ENCODE measurements at places on chromosomes 11 and 22.

DNA sequence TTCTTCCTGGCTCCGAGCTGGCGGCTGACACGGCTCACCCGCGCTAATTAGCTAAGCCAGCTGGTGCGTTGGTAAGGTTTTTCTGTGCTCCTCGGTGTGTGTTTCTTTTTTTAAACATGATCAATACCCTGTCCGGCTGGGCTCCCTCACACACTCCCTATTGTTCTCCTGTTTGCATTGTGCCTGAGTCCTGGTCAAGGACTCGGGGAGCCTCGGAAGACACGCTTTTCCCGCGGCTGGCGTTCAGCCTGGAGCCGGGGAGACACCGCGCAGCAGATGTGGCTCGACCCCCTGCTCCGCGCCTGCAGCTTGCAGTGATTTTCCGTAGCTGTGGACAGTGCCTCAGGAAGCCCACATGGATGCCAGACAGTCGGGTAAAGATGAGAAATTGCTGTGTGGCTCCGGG lies 454.9 kb upstream of the CADM1 start:
- peak; percentile 78 for DNase-seq

GRCh38 chr11:107931206-107931605 lies 3.0 kb downstream of the RAB39A start:
- DNase-seq, result no peak

- no peak for DNase-seq
Measured at GRCh38 chr11:75200051-75200450, 40.5 kb upstream of the TPBGL start.

- DNase-seq, result no peak
Measured at GRCh38 chr22:46011627-46012181, 34.7 kb upstream of the WNT7B start.

GRCh38 chr11:132422722-132423121 lies 1052.3 kb downstream of the NTM start:
- no peak for DNase-seq

- DNase-seq, result no peak
Measured at GRCh38 chr11:63362196-63362793, 7.3 kb upstream of the SLC22A9 start.

GRCh38 chr11:118049771-118050170 lies 27.1 kb upstream of the TMPRSS4 start:
- DNase-seq, result no peak

GRCh38 chr11:94895451-94895850 lies 77.9 kb downstream of the CWC15 start:
- DNase-seq, result no peak

- no peak for DNase-seq
Measured at GRCh38 chr11:128691802-128692752, 1.8 kb upstream of the FLI1 start.

- no peak for DNase-seq
Measured at GRCh38 chr22:49536571-49537131, 291.0 kb downstream of the BRD1 start.

GRCh38 chr11:57459164-57460021 lies 935 bp upstream of the RTN4RL2 start:
- DNase-seq, result no peak

GRCh38 chr11:45844822-45845578 lies 2.3 kb upstream of the CRY2 start:
- DNase-seq, result no peak

DNA sequence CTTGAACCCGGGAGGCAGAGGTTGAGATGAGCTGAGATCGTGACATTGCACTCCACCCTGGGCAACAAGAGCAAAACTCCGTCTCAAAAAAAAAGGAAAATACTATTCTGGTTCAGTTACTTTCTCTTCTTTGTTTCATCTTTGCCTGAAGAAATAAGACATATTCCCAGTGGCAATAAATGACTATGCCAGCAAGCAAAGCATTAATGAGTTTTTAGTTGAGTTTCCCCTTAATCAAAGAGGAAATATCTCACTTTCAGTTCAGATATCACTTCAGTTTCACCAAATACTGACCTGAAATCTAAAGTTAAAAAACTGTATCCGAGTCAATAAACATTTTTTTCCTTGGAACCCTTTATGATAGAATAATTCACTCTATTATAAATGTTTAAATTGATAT lies 10.4 kb downstream of the PISD start:
- DNase-seq, result no peak

GRCh38 chr11:122170815-122171475 lies 54.9 kb upstream of the BLID start:
- no peak for DNase-seq
